ENCODE measurements at places on chromosomes 1 and 21.

- DNase-seq, result no peak
These were observed 26.0 kb downstream of the PTP4A2 start for GRCh38 chr1:31911994-31912780.

DNA sequence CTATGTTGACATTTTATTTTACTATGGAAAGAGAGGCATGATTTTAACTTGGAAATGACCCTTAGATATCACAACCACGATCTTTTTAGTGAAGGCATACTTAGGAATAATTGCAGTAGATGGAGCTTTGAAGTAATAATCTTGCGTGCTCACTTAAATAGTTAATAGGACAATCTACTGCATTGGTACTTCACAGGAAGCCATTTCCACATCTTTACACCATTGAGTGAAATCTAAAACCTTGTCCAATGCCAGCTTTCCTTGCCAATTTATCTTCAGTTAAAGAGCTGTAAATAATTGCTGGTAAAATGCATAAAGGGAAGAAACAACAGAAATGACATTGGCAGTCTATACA lies 586.3 kb downstream of the ADGRL2 start:
- DNase-seq, result no peak

DNA sequence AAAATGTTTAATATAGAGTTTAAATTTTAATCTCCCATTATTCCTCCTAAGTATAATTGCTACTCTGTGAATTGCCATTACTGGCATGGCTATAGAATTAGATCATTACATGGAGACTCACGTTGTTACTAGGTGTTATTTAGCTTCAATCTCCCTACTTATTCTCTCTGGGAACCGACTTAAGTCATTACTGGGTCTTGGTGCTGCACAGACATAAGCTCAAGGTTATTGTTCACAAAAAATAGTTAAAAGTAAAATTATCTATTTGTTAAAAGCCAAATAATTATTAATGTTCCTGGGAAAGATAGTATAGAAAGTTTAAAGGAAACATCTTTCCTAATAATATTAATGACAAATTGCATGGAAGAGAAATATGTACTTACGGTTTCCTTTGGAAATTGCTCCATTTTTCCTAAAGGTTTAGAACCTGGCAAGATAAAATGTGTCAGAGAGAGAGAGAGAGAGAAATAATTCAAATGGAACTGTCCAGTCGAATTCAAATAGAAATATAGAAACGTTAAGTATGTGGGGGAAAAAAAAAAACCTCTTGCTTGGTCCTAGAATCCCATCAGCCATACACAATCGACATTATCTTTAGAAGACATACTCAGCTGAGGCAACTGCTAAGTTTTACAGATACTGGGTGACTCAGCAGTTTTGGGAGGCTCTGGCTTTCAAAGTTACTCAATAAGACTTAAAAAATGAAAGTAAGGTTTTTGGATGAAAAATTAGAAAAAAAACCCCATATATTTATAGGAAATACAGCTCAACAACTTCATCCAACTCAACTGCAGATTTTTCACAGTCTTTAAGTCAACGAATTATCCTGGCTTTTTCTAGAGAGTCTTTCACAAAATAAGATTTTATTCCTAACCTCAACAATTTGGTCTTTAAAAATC lies at the start of gene SPTA1:
Gene SPTA1, minus strand, starts transcription at position 605 of the 899 bp plus-strand sequence. Its CDS starts 198 bp downstream, at position 407.
- DNase-seq, result no peak

DNA sequence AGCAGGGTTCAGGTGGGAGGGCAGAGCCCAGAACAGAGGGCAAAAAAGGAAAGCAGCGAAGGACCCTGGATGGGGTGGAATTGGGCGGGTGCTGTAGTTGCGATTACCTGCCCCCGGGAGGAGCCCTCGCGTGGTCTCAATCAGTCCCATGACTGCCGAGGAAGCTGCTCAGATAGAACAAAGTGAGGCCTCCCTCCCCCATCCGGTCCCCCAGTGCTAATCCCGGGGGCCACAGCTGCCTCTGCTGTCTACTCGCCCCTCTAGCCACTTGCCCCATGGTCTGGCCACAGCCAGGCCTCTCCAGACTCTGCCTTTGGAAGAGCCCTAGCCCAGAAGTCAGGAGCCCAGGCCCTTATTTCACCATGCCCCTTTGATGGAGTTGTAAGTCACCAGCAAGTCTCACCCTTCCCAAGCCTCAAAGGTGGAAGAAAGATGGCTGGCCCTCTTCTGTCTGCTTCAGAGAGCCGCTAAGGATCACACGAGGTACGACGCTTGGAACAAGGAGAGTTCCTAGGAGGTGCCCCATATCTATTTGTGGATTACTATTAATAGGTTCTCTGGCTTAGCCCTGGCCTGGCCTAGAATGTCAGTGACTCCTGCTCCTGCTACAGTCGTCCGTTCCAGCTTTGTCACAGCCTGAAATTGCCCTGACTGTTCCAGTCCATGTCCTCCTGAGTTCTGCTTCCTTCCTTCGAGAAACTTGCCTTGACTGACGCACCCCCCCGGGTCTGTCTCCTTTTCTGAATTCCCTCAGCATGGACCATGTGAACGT lies 16.4 kb downstream of the ECHDC2 start:
- peak; percentile 40 for DNase-seq

DNA sequence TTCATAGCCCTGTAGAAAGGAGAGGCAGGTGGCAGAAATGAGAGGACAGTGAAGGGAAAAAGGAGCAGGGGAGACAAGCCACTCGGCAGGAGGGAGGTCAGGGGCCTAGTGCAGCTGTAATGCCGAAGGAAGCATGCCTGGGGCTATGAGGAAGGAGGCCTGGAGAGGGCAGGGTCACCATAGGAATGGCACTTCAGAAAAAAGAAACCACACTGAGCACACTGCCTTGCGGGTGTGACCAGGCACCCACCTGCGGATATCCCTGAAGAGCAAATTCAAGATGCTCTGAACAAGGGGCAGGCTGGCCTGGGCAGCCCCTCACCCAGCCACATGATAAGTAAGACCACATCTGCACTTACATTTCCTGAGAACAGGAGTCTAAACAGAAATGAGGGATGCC lies 104.7 kb downstream of the JAK1 start:
- DNase-seq, result no peak

DNA sequence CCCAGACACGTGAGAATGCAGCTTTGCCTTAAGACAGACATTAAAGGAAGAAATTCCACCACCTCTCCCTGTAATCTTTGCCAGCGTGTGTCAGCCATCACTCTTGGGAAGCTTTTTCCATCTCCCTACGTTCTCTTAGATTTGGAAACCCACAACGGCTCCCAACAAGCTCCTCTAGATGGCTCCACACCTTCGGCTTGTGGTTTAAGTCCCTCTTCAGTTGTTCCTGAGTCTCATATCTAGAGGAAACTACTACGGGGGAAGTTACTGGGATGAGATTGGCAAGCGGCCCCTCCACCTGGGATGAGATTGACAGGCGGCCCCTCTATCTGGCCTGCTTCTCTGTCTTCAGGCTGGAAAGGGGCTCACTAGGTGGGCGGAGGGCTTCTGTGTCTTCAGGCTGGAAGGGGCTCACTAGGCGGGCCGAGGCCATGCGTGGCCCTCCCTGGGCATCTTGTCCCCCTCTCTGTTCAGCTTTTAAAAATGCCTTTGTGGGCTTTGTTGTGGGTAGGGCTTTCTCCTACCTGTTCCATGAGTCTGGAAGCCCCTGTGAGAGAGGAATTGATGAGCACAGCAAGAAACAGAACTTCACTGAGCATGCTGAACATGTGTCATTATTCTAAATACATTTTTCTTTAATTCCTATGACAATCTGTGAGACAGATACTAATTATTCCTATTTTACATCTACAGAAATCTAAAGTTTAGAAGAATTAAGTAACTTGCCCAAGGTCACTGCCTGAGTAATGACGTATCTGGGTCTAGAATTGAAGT lies 670.5 kb downstream of the KIF26B start:
- DNase-seq, result no peak

- no peak for DNase-seq
These were observed 41.7 kb downstream of the ITPKB start for GRCh38 chr1:226697151-226697928.

DNA sequence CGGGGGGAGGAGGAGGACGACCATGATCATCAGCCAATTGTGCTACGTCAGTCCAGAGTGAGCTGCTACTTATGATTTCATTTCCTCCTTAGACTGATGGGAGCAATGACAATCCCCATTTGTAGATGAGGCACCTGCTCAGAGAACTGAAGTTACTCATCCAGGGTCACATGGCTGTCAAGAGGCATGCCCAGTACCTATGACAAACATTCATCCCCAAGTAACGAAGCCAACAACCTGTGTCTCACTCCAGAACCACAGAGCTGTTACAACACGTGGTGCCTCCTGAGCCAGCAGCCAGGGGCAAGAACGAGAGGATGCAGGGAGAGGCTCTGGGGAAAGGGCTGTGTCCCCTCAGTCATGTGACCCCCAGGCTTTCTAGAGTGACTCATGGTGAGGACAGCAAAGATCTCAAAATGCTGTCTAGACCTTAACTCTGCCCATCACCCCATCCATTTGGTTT lies 93.6 kb downstream of the SIM2 start:
- no peak for DNase-seq

- no peak for DNase-seq
These were observed 7.0 kb upstream of the ABCD3 start for GRCh38 chr1:94411237-94411636.

- DNase-seq, result no peak
These were observed 5.0 kb downstream of the TAS1R2 start for GRCh38 chr1:18854331-18855025.
